ENCODE measurements at places on chromosomes 3 and 15.

- DNase-seq, result no peak
Observed at GRCh38 chr3:47741925-47742324, 39.8 kb downstream of the SMARCC1 start.

- no peak for DNase-seq
Observed at GRCh38 chr3:105904251-105904650, 35.4 kb upstream of the CBLB start.

DNA sequence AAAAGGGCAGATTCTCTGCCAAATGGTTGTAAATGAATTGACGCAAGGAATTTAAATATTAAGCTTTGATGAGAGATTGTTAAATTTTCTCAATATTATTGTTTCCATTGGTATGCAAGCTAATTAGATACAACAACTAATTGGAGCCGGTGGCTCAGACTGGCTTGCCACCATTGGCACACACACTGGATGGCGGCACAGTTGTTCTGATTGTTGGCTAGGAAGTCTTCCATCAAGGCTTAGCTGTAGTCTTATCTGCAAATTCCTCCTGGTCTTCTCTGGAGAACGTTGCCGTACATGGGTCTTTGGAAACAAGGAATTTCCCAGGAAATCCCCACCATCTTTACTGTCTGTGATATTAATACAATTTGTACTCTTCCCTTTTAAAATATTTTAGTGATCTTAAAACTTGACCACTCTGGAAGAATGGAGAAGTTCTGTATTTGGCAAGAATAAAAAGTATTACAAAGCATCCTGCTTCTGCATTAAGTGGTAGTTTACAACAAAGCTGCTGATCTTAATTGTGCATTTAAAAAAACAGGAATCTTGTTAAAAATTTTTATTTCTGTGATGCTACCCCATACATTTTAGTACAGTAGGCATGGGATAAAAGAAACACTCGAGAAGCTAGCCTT lies 126.5 kb downstream of the UBE2E2 start:
- no peak for DNase-seq

DNA sequence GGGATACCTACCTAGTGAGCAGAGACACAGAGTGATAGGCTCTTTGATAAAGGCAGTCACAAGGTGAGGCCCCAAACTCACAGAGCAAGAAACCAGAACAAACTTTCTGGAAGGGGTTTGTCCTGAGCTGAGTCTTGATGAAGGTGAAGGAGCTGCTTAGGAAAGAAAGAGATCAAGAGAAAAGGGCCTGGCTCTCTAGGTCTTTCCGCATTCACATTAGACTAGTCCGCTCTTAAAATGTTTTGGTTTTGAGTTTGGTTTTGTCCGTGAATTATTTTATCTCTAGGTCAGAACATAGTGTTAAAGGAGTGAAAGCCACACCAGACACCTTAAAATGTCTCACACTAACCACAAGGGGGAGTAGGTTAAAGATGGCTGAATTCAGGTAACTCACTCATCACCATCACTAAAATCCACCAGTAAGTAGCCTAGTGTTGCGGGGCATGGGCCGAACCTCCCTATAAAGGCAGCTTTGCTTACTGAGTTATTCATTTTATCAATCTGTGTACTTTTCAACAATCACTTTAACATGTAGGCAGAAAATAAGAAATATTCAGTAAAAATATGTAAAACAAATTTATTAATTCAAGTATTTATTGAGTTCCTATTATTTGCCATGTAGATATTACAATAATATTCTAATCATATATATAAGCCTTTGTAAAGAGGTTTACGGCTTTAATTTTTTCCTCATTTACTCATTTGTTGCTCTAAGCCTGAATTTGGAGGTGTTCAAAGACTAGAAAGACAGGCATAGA lies 121.5 kb upstream of the TSC22D2 start:
- DNase-seq, result no peak

DNA sequence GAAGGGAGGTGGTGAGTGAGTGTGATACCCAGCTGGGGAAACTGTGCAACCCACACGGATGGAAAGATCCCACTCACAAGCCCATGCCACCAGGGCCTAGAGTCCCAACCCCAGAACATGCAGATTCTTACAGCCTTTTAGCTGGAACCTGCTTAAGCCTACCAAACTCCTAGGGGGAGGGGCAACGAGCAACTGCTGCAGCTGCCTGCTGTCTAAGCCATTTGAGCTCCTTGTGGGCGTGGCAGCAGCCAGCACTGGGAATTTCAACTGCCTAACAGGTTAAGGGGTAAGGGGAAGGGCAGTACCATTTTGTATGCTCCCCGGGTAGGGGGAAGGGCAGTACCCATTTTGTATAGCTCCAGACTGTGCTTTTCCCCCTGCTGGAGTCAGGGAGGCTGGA lies 673.2 kb upstream of the BCHE start:
- no peak for DNase-seq

DNA sequence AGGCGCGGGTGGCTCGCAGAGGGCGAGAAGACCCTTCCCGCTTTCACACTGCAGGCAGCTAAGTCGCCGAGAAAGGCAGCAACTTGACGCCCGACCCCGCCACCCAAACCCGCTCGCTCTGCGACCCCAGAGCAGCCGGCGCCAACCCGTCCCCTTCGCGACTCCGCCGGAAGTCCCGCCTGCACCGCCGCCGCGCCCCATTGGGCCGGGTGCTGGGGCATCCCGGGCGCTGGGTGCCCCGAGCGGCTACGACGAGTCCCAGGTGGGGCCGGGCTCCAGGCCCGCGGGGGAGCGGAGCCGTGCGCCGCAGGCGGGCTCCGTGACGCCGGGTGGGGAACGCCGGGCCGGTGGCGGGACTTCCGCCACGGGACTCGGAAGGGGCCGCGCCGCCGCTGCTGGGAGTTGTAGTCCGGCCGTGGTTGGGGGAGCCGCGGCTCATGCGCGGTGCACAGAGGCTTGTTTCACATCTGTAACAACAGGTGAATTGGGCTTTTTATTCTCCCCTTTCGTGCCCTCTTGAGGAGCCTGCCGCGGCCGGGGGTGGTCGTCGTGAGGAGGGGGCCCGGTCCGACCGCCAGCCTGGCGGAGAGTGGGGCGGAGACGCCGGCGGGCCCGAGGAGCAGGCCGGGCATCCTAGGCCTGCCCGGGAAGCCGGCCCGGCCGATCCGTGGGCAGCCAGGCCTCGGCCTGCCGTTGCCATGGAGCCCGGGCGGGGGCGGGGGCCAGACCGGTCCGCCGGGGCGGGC lies at the start of gene DHX30:
DHX30 (plus strand) TSS at position 405 of the 746 bp plus-strand sequence. CDS start 7,546 bp downstream, outside the sequence.
- DNase-seq, result peak; percentile 80

- DNase-seq, result no peak
Observed at GRCh38 chr3:94130690-94131089, 67.8 kb downstream of the NSUN3 start.

DNA sequence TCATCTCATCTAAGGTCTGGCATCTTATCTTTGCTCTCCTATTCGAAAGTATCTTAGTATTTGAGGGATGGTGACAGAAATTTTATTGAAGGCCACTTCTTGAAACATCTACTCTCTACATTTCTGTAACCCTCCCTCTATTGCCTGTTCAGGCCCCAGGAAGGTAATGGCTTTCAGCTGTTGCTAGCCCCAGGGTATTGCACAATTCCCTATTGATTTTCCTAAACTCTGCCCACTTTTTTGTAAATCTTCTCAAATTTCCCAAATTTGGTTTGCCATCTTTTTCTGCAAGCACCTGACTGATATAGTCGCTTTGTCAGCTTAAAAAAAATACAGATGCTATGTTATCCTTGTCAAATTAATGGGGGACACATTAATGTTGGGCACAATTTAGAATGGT lies 242.1 kb downstream of the RAP2B start:
- DNase-seq, result no peak

DNA sequence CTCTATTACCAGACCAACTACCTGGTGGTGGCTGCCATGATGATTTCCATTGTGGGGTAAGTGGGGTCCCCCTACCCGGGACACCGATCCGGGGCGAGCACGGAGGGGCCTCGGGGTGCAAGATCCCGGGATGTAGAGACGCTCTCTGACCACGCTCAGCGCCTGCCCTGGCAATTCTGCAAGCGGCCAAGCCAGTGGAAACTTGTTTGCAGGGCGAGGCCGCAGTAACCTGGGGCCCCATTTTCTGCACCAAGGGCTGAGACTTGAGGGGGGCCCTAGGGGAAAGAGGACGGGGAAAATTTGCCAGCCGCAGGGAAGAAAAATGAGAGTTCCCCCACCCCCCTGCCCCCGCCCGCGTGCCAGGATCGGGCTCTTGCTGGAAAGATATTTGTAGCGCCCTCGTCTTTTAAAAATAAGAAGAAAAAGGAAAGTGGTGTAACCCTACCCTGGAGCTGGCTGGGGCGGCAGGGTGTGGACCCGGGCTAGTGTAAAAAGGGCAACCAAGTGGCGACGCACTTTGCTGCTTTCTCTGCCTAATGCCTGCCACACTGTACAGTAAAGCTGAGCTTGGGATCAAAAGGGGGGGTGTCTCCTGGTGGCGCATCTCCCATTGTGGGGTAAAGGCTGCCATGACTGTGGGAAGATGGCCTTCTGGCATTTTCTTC lies 563 bp downstream of the ARL6IP5 start:
- no peak for DNase-seq

DNA sequence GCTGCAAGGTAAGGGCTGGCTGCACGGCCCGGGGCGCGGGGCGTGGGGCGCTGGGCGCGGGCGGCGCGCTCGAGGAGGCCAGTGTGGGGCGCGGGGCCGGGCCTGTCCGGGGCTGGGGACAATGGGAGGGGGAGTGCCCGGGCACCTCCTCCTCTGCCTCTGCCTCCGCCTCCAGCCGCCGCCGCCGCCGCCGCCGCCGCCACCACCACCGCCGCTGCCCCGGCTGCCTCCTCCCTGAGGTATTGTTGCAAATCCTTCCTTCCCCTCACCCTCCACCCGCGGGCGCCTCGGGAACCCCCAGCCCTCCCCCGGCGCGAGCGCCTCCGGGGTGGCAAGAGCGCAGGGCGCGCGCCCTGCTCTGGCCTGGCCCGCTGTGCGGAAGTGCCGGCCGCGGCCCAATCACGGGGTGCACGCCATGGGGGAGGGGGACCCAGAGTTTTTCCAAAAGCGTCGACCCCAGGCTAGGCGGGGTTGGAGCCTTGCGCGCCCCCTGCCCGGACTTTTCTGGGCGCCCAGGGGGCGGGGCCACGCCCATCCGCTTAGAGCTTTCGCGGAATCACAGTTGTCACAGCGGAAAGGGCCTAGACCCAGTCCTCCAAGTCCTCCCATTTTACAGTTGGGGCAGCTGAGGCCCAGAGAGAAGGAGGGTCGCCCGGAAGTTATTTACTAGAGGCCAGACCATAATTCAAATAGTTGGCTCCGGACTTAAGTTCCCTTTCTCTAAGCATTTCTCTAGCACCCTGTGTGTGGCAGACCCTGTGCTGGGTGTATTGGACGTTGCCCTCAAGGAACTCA lies at the start of gene LPP:
LPP (plus strand) TSS at position 144 of the 795 bp plus-strand sequence. CDS start 251,964 bp downstream, outside the sequence.
- DNase-seq, result peak; percentile 74

- no peak for DNase-seq
Observed at GRCh38 chr3:24607281-24607680, 112.6 kb upstream of the THRB start.

DNA sequence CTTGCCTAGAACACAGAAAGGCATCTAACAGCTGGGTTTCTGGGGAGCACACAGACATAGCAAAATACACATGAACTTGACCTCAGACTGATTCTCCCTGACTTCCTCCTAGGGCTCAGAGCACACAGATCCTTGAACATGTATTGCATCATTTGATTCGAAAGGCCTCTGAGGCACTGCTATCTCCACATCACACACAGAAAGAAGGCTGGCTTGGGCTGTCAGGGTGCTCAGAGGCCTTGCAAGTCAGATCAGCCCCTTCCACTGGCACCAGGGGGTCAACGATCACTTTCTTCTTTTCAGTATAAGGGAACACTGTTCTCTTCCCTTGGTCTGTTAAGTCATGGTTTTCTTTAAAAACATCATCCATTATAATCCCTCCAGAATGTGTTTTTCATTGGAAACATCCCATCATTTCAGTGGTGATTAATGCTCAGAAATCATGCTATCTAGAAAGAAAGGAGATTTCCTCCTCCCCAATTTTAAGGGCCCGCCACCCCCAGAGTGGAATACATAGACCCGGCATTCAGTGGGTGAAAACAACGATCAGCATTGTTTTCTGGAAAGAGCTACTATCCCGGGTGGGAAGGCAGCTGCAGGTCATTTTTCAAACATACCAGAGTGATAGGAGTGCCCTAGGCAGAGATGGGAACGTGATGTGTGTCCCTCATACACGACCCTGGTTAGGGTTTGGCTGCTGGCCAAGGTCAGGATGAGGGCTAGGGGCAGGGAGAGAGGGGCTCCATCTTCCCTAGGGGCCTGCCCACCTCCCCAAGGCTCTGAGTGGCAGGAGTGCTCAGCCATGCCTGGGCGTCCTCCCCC lies 253.3 kb upstream of the LYSMD4 start:
- DNase-seq, result no peak

DNA sequence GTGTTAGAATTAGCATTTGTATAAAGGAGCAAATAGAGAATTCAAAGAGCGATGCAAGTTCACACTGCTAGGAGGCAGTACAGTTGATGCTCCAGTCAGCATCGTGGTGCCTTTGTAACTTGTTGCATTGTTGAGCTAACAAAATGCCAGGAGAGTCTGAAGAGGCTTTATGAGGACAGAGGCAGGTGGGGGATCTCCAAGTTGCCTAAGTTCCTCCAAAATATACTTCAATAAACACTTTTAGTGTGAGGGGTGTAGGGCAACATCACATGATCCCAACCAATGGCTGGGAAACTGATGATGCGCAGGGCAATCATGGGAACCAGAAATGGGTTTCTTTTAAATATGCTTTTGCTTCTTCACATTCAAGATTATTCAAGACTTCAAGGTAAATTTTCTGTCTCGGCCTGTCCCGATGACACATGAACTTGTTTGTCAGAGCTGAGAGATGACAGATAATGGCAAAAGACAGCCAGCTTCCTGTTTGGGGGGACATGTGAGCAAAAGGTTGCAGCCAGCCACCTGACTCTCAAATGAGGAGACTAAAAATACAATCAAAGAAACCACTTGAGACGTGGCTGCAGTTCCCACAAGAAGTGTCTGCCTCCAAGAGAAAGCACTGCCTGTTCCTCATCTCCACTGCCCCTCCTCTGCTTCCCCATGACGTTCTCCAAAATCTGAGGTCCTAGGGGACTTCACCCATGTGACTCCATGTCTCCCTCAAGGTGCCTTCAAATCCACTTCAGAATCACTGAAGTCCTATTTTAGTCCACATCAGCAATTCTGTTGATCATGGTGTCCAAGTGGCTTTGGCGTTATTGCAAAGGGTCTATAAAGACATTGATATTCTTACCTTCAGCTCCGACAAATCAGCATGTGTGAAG lies 39.3 kb downstream of the KLHL6 start:
- no peak for DNase-seq

DNA sequence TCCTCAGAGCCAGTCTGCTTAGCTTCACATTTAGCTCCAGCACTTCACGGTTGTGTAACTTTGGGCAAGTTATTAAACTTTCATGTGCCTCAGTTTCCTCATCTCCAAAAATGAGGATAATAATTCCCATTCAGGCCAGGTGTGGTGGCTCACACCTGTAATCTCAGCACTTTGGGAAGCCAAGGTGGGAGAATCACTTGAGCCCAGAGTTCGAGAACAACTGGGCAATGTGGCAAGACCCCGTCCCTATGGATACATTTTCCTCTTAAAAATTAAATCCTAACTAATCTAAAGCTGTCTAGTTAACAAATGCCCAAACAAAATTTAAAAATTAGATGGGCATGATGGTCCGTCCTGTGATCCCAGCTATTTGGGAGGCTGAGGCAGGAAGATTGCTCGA lies 7.2 kb downstream of the RCN2 start:
- no peak for DNase-seq

Data from activated T-helper 9 cell treated with anti-CD3 and anti-CD28 coated beads, Interleukin-2, amount 50 U/mL, for 16 hours (primary cell).